ENCODE measurements at places on chromosomes 12 and 14.

DNA sequence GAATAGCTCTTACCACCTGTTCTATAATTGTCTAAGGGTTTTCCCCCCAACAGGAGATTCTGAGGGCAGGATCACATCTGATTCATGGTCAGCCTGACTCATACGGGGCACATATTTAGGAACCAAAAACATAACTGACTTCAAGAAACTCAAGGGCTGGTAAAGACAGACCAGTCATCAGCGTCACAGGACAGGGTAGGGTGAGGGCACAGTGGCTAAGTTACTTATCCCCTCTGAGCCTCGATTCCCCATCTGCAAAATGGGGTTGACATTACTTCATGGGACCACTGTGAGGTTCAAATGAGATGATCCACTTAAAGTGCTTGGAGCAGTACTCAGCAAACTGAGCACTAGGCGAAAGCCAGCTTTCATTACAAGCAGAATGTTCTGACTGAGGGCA is 606 bp downstream of the CINP start:
- DNase-seq, result no peak

DNA sequence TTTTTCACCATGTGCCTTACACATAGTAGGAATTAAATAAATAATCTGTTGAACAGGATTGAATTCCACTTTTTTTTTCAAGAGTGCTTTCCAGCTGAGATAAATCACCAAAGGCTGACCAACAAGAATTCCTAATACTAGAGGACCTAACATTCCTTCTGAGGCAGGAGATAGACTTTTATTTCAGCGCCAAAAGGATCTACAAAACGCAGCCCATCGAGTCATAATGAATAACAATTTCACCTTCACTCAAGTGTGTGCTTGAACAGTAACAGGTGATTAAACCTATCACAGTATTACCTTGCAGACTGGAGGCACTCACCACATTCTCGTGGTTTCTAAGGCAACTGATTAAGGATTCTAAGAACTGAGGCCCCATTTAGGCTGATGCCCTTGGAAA is 224.3 kb upstream of the ATP2B1 start:
- no peak for DNase-seq

GRCh38 chr12:6534945-6535696 is 804 bp downstream of the GAPDH start:
- DNase-seq, result no peak

GRCh38 chr12:57836442-57837375 is 9.8 kb downstream of the CTDSP2 start:
- DNase-seq, result peak; percentile 70

DNA sequence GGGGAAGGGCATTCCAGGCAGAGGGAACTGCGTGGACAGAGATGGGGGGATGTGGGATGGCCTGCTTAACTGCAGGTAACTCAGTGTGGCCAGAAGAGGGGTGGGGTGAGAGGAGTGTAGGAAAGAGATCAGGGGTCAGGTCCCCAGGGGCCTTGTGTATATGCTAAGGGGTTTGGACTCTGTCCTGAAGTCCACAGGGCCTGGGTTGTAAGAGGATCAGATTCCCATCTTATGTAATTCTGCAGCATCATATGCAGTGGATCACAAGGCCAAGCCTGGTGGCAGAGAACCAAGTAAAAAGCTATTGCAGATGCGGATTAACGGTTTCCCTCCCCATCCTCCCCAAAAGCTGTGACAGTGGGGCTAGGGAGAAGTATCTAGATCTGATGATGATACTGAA is 8.7 kb downstream of the TCTN1 start:
- DNase-seq, result no peak

DNA sequence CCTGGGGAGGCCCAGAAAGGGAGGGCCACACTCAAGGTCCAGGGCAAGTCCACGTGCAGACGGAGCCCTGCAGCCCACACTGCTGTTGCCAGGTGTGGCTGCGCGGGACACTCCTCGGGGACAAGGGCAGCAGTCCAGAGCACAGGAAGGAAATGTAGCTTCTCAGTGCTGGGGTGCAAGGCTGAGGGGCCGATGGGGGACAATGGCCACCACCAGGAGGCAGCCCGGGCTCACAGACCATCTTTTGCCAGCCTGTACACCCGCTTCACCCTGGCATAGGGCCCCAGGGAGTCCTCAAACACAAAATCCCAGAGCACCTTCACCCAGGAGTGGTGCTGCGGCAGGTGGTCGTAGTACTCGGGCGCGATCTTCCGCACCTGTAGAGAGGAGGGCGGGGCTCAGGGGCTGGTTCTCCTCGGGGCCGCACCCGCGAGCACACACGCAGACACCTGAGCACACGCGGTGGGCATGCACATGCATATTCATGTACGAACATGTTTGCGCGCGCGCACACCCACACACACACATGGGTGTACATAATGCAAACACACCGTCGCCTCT is 12.8 kb downstream of the DEGS2 start:
- DNase-seq, result no peak
